ENCODE measurements at places on chromosomes 1 and 21.

DNA sequence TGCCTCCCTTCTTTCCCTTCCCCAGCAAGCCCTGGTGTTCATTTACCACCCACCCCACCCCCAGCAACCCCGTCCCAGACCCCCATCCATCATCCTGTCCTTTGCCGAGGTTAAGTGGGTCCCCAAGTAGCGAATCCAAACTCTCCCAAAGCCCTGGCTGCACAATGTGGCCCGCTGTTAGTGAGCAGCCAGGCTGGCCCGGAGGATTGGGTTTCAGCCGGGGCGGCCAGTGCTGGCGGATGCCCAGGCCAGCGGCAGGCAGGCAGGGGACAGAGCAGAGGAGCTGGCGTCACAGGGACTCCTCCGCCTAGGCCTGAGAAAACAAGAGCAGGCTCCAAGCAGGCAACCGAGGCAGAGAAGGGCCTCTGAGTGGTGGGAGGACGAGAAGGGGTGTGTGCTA, 61.4 kb downstream of the EPHB2 start:
- DNase-seq = no peak

GRCh38 chr1:3024019-3024418, 2.8 kb downstream of the ACTRT2 start:
- no peak for DNase-seq

DNA sequence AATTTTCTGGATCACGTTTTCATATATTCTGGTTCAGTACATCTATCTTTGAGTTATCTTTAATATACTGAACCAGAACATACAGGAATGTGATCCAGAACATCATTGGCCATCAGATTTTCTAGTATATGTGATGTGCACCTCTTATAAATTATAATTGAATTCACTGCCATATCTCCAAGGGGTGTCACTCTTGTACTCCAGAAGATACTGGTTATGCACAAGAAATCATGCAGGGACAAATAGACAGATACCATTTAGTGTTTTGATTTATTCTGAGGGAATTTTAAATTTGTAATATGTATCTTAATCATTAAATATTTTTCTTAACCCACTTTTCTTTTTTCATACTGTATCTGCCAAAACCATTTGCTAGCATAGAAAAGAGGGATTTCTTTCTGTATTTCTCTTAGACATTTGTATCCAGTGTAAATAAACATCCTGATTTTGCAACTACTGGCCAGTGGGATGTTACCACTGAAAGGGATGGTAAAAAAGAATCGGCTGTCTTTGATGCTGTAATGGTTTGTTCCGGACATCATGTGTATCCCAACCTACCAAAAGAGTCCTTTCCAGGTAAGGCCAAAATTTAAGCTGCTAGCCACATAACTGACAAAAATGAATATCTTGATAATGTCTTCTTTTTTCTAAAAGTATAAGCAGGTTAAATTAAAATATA, 16.7 kb downstream of the FMO3 start:
- DNase-seq = no peak

DNA sequence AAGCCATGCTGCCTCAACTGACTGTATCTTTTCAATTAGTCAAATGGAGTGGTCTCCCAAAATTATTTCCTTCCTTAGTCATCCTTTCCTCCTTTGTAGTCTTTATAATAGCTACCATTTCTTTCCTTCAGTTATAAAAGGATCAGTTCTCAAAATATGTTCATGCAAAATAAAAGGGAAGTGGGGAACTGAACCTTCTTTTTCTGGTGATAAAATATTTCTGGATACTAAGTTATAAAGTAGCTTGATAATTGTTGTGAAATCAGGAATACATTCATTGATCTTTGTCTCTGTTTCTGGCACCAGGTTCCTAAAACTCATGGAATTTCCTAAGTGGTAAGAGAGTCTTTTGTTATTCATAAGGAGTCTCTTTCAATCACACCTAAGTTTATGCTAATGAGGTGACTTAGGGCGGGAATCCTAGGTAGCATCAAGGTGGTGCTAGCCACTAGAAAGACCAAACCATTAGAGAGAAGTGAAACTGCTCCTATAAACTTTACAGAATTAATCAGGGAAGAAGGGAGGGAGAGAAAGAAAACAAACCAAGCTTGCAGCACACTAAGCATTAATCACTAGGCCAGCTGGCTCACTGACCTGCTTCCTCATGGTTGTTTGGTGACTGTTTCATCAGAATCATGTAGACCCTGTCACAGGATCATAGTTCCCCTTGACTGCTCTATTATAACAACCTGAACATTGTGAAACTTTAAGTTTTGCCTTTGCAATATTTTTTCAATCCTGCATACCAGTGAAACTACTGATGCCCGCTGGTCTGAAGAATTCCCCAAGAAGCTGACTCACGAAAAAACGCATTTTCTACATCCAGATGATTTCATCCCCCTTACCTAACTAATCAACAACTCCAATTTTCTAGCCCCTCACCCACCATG, 161.6 kb upstream of the PTBP2 start:
- no peak for DNase-seq

DNA sequence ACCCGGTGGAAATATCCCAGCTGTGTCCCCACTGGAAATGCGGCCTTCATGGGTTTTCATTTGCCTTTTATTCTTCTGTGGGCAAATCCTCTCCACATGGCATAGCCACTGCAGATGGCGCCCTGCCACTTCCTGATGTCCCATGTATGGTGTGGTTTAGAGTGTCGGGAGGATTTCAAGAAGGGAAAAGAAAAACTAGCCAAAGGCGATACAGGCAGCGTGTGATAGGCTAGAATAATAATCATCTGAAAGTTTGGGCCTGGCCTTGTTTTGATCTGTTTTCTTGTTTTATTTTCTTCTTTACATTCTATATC, 123.6 kb downstream of the PEX14 start:
- no peak for DNase-seq

GRCh38 chr1:30613188-30613587, 110.2 kb downstream of the MATN1 start:
- DNase-seq = no peak

- no peak for DNase-seq
These were observed 28.0 kb upstream of the KAZN start for GRCh38 chr1:14570514-14570913.

DNA sequence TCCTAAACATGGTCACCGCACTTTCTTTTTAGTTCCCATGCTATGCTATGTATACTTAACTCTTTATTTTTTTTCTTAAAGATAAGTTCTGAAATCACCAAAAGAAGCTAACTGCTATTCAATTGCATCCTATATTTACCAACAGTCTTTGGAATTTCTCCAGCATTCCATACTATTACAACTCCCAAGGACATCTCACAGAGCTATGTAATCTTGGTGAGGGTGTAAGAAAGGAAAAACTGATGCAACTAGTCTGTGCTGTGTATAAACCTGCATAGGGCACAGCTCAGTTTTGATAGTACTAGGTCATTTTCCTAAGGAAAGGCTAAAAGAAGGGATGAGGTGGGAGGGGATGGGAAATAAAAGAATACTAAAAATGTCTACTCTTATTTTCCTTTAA, 78.0 kb downstream of the PTPN14 start:
- no peak for DNase-seq

- DNase-seq = peak; percentile 24
These were observed 34.6 kb downstream of the DNTTIP2 start for GRCh38 chr1:93844262-93845045.

- no peak for DNase-seq
These were observed 25.2 kb downstream of the RC3H1 start for GRCh38 chr1:173996995-173997394.

DNA sequence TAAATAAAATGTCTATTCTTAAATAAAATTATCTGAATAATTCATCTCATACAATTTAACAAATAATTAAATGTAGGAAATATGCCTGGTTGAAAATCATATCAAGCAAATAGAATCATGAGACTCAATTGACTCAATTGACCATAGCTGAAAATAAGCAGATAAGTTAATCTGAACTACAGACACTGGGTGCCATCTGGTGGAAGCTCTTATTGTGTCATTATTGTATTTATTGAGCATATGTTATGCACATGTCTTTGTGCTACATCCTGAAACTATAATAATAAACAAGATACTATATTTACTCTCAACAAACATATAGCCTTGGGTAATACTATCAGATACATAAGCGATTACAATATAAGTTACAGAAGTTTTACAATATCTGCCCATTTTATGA, 41.0 kb downstream of the BRINP3 start:
- DNase-seq = no peak

DNA sequence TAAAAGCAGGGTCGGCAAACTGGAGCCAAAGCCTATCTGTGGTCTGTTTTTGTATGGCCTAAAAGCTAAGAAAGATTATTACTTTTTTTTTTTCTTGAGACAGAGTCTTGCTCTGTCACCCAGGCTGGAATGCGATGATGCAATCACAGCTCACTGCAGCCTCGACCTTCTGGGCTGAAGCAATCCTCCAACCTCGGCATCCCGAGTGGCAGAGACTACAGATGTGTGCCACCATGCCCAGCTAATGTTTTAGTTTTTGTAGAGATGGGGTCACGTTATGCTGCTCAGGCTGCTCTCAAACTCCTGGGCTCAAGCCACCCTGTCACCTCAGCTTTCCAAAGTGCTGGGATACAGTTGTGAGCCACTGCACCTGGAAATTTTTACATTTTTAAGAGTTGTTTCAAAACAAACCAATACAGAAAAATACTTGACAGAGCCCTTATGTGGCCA, 6.5 kb upstream of the GLRX2 start:
- DNase-seq = no peak

DNA sequence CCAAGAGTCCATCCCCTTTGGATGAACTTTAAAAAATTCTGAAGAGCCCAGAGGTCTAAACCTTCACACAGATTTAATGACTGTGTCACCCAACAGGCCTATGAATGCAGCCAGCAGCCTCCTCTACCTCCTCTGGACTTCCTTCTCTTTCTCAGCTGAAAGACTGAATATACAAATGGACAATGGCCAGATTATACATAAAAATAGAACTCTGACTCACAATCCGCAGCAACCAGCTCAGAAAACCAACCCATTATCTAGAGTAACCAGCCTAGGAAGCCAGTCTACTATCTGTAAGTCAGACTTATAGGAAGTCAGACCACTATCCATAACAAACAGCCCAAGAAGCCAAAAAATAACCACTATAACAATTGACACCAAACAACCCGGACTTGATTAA, 224.5 kb downstream of the ASTN1 start:
- no peak for DNase-seq

- DNase-seq = no peak
These were observed 27.9 kb upstream of the TRABD2B start for GRCh38 chr1:48025076-48025475.

DNA sequence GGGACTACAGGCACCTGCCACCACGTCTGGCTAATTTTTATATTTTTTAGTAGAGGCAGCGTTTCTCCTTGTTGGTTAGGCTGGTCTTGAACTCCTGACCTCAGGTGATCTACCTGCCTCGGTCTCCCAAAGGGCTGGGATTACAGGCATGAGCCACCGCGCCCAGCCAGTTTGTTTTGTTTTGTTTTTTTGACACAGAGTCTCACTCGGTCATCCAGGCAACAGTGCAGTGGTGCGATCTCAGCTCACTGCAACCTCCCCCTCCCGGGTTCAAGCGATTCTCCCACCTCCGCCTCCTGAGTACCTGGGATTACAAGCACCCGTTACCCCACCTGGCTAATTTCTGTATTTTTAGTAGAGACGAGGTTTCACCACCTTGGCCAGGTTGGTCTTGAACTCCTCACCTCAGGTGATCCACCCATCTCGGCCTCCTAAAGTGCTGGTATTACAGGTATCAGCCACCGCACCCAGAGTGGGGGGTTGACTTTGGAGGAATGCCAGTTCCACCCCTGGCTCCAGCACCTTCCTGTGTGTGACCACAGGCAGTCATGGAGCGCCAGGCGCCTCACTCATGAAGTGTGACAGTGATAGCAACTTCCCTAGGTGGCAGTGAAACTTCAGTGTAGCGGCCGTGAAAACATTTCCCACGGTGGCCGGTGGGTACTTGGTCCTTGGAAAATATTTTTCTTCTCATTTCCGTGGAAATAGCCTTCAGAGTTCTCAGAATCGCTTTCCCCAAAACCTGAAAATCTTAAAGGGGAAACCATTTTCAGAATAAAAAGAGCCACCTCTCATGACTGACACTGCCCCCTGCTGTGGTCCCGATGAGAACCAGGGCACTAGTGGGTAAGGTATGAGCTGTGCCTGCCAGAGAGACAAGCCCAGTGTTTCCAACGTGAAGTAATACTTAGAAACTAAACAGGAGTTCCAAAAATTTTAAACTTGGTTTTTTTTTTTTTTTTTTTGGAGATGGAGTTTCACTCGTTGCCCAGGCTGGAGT, 48.6 kb downstream of the WDR4 start:
- no peak for DNase-seq

GRCh38 chr1:8517661-8518489, 200.0 kb downstream of the SLC45A1 start:
- no peak for DNase-seq

DNA sequence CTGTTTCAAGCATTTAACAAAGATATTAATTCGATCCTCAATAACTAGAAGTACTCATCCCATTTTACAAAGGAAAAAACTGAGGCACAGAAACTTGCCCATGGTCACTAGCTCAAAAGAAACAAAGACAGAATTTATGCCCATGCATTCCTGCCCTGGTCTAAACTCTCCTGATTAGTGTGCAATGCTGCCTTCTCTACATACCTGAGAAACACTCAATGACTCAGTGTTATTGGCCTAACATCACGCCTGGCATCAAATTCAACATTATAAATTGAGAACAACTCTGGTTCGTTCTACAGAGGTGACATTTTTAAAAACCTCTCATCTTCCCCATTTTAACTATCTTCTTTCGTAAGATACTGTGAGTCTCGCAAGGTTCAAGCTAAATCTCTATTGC, 5.2 kb downstream of the APP start:
- DNase-seq = no peak

DNA sequence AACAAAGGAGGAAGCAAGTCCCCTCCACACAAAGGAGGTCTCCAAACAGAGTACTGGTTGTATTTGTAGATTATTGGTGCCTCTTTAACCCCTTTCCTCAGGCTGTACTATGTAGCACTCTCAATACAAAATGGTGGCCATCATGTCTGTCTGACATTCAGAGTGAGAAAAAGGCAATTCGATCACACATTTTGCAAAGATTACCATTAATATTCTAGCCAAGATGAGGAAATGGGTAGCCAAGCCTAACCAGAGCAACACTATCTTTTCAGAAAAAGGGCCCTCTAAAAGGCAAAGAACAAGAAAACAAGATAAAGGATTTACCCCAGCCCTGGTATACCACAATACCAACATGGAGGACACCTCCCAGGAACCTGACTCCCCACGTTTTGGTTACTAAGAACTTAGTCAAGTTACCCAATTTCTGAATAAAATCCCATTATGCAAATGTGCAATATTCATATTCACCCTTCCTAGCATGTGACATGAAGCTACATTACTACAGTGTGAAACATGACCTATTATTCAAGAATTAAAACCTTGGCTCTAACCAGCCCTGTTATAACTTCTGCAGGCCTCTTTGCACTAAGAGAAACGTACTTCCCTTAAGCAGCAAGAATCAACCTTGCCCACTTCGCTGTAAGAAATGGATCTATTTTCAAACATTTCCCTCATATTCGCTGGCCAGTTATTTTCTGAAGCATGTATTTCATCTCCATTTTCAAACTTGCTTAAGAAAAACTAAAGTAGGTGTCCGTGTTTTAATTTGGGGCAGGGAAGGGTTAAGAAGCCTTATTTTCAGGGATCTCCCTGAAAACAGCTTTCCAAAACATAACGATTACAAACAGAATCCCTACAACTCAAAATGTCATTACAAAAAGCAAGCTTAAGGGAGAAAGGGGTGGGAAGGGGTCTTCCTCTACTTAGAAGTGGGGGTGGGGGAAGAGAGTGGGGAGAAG, 2.1 kb downstream of the KDM5B start:
- DNase-seq = no peak

Measured in activated T-cell treated with anti-CD3 and anti-CD28 coated beads, Interleukin-2, amount 50 U/mL, for 48 hours (primary cell).